ENCODE measurements at places on chromosomes 12 and 14.

DNA sequence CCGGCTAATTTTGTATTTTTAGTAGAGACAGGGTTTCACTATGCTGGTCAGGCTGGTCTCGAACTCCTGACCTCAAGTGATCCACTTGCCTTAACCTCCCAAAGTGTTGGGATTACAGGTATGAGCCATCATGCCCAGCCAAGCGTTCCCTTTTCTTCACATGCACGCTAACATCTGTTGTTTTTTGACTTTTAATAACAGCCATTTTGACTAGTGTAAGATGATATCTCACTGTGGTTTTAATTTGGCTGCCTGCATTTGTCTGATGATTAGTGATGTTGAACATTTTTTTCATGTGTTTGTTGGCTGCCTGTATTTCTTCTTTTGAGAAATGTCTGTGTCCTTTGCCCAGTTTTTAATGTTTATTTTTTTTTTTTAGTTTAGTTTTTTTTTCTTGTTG, 10.2 kb upstream of the YARS2 start:
- DNase-seq = no peak

GRCh38 chr12:106845902-106846301, 71.4 kb downstream of the RIC8B start:
- DNase-seq = no peak

- no peak for DNase-seq
Measured at GRCh38 chr12:104747955-104748354, 210.1 kb downstream of the SLC41A2 start.

DNA sequence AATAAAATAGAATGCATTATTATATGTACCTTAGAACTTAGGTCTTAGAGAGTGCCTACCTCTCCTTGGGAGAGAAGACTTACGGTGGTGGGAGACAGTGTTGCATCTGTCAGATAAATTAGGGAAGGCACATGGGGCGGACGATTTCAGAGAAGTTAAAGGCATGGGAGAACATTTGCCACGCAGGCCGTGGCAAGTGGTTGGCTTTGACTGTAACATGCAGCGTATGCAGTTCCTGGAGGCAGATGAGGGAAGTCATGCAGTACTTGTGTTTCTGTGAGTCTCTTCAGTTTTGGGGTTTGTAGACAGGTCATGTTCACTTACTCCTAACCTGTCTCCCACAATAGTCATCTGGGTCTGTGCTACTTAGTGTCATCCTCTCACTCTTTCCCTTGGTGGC, 43.6 kb downstream of the ETV6 start:
- no peak for DNase-seq

- no peak for DNase-seq
Measured at GRCh38 chr12:67937822-67938221, 51.4 kb upstream of the IFNG-AS1 start.

- no peak for DNase-seq
Measured at GRCh38 chr14:88324930-88325329, 1.9 kb upstream of the KCNK10 start.

- no peak for DNase-seq
Measured at GRCh38 chr12:90954921-90955320, at the start of gene CCER1. Gene CCER1, minus strand, starts transcription at chr12:90955176. Its CDS starts 434 bp downstream, at chr12:90954742.

- no peak for DNase-seq
Measured at GRCh38 chr12:50104417-50105366, 884 bp downstream of the GPD1 start.

DNA sequence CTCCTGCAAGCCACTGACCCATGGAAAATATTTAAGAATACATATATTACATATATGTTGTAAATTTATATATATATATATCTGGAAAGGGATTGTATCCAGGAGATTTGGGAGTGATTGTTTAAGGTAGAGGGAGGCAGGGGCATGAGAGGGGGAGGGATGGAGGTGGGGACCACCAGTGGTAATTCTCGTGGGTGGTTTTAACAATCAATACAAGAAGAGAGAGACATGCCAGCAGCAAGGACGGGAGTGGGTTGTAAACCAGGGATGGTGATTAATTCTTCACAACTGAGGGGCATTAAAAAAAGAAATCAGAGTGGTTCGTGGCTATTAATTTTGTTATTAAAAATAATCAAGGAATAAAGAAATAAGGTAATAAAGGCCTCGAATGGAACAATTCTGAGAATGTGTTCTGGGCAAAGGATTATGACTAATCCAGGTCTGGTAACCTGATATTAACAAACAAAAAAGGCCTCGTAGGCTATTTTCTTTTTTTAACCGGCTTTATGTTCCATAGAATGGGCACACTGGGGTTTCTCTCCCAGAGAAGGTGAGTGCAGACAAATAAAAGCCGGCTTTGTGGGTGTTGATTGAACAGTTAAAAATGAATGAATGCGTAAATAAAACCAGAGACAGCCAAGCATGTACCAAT, 8.3 kb upstream of the RTL1 start:
- DNase-seq = no peak

DNA sequence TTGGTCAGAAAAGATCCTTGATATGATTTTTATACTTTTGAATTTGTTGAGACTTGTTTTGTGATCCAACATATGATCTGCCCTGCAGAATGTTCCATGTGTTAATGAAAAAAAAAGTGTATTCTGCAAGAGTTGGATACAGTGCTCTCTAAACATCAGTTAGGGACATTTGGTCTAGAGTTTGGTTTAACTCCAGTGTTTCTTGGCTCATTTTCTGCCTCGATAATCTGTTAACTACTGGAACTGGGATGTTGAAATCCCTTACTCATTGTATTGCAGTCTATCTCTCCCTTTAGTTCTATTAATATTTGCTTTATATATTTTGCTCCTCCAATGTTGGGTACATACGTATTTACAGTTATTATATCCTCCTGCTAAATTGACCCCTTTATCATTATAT, 18.3 kb upstream of the TXNRD1 start:
- DNase-seq = no peak

DNA sequence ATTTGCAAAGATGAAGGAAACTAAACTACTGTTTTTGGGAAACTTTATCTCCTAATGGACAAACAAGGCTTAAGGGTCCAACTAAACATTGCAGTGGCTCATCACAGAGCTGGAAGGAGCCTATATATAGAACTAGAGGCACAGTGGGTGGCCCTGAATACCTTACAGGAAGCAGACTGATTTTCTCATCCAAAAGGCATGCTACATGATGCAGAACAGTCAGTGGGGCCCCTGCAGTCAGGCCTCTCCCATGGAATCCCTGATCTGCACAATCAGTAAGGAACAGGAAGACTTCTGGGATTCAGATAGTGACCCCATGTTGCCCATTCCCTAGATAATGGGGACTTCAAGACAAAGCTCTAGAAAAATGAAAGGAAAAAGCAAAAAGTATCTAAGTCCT, 1.9 kb upstream of the LLPH start:
- DNase-seq = no peak

- DNase-seq = no peak
Measured at GRCh38 chr14:78697341-78697740, 527.2 kb downstream of the NRXN3 start.

DNA sequence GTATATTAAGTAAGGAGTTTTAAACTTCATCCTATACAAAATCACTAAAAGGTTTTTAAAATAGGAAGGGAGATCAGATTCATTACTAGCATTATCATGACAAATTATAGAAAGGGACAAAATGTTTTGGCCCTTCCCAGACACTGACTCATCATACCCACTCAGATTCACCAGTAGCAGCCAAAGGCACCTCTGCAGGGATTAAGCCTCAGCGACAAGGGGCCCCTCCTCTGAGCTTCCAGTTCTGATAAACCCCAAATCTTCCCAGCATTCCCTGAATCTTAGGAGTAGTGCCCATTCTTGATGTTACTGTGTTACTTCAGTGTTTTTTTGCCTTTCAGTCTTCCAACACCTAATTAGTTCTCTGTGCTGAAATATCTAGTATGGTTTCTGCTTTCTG, 14.5 kb downstream of the KRAS start:
- DNase-seq = no peak

DNA sequence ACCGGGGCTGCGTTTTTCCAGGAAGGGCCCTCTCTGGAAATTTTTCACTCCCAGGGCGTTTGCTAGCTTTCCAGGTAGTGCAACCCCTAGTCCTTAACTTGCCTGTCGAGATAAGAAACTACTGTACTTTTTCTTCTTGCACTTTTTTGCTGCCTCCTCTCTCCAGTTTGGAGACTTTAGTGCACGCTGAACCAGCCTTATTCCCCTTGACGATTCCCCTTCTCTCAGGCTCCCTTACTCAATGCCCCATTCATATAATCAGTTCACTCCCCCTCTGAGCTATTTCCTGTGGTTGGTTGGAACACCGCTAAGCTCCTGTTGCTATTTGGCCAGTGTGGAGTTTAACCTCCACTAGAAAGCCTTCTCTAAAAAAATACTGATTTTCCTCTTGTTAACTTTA, 682 bp downstream of the CREBL2 start:
- DNase-seq = no peak

DNA sequence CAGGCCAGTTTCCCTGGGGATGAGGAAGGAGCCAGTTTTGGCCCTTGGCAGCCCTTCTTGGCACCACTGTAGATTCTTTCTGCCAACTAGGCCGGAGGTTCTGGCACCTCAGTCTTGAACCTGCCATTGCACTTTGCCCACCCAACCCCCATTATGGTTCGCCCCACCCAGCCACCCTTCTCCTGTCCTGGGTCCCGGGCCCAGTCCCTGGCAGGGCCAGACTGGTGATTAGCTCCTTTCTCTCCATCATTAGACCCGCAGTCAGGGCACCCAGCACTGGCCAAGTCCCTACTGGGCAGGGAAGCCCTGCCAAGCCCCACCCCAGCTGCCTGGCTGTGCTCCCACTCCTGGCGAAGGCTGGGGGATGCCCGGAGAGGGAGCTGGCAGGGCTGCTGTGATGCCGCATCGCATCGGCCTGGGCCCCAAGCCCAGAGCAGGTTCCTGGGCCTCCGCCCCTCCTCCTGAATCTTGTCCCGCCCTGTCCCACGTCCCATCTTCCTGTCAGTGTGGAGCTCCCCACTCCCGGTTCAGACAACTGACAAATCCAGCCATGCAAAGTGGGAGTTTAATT, 9.8 kb downstream of the FAM222A start:
- no peak for DNase-seq

All from activated naive CD4-positive, alpha-beta T cell treated with anti-CD3 and anti-CD28 coated beads, Interleukin-2, amount 50 U/mL, for 16 hours (primary cell).